ENCODE measurements at places on chromosomes 11 and 22.

DNA sequence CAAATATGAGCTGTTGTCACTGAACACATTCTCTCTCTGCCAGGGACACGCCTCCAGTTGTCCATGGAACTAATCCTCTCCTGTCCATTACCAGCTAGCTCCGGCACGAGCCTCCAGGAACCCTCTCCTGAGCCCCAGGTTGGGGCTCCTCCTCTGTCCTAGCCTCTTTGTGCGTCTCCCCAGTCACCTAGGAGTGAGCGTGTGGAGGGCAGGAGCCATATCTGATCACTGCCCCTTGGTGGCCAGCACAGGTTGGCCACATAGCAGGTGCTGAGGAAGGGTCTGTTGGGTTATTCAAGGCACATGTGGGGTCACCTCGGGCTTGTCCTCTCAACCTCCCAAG is 2.5 kb downstream of the SYVN1 start:
- no peak for DNase-seq

DNA sequence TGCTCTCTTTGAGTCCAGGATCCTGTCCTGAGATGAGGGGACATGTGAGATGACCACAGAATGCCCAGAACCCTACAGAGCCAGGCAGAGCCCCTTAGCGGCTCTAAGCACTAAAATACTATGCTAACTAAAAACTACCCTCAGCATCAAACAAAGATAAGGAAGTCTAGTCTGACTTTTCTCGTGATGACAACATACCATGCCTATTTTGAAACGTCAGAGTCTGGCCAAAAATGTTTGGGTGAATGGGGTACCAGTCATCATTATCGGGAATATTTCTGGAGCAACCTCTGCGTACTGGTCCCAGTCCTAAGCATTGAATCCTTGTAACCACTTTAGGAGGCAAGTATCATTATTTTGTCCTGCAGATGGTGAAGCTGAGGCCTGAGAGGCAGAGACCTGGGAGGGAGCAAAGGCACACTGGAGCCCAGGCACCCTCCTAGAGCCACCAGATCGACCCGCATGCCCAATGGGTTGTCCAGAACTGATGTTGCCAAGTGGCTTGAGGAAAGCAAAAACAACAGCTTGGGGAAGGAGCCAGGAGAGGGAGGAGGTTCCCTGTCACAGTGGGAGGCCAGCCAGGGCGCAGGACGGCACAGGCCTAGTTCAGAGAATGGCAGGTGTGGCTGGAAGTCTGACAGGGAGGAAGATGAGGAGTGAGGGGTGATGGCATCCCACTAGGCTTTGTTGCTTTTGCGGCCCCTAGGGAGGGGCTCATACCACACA is 7.2 kb upstream of the OSM start:
- no peak for DNase-seq

GRCh38 chr22:46040471-46041465 is 63.8 kb upstream of the WNT7B start:
- no peak for DNase-seq

DNA sequence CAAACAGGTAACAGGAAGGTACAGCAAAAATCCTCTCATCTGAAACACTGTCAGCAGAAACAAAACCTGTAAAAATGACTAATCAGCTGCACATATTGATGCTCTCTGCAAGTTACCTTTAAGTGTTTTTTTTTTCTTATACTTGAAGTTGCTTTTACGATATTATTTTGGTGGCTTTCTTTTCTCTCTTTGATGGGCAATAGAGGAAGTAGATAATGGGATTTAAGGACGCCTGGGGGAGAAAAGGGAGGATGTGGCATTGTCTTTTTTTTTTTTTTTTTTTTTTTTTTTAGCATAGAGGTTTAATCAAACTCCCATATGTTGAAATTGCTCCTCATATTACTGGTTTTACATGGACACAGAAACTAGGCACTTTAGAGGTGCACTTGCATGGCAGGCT is 11.4 kb upstream of the ADSL start:
- DNase-seq, result no peak

DNA sequence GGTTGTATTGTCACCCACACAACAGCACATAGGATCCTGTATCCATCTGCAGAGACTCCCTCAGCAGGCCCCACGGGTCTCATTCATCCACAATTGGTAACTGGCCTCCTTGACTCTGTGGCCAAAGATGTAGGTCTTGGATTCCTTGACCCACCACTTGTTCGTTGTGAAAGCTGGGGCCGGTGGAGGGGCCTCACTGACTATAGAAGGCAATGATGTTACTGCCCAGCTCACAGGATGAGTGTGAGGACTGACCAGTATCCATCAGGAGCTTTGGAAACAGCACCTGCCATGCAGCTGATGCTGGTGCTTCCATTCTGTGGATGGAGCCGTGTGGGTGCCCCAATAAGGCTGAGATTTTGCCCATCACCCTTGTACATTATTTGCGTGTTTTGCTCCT is 615.7 kb downstream of the BRD1 start:
- no peak for DNase-seq

- no peak for DNase-seq
Measured at GRCh38 chr11:4662876-4663275, 19.1 kb downstream of the OR51E1 start.

All from renal cortical epithelial cell (primary cell).